Jurkat, Clone E6-1 (cell line): ENCODE measurements at places on chromosomes 1 and 21.

GRCh38 chr1:211353562-211354212 is 27.1 kb downstream of the TRAF5 start:
- DNase-seq: peak; percentile 52

DNA sequence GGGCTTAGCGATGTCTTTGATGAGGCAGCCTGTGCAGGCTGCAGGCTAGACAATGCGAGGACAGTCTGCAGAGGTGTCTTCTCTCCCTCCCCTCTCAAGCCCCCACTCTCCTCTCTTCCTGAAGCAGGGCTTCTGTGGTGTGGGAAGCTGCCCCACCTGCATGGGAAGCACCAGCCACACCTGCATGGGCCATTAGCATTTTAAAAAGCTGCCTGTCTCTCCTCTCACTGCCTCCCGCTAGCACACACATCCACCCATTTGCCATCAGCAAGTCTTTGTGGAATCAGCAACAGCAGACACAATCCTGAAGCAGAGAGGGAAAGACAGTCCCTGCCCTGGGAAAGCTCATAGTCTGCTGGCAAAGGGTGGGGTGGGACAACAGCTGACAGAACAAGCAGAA is 53.1 kb downstream of the NAV1 start:
- DNase-seq: no peak

GRCh38 chr1:94228640-94229375 is 8.6 kb downstream of the ARHGAP29 start:
- no peak for DNase-seq

DNA sequence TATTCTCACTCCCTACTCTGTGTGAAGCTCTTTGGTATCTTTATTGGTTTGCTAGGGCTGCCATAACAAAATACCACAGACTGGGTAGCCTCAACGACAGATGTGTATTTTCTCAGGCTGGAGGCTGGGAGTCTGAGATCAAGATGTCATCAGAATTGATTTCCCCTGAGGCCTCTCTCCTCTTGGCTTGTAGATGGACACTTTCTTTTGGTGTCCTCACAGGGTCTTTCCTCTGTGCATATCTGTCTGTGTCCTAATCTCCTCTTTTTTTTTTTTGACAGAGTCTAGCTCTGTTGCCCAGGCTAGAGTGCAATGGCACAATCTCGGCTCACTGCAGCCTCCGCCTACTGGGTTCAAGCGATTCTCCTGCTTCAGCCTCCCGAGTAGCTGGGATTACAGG is 71.4 kb upstream of the KCNJ6 start:
- no peak for DNase-seq

GRCh38 chr1:201090541-201090940 is 21.7 kb downstream of the CACNA1S start:
- DNase-seq: no peak

GRCh38 chr1:24111996-24112779 is at the start of gene MYOM3:
Gene MYOM3, minus strand, starts transcription at chr1:24112135. Its CDS starts 3,499 bp downstream, at chr1:24108636.
- DNase-seq: peak; percentile 37

- DNase-seq: no peak
Observed at GRCh38 chr1:112262316-112262715, 133.7 kb upstream of the CTTNBP2NL start.

GRCh38 chr1:85394130-85394529 is 70.8 kb downstream of the DDAH1 start:
- no peak for DNase-seq

DNA sequence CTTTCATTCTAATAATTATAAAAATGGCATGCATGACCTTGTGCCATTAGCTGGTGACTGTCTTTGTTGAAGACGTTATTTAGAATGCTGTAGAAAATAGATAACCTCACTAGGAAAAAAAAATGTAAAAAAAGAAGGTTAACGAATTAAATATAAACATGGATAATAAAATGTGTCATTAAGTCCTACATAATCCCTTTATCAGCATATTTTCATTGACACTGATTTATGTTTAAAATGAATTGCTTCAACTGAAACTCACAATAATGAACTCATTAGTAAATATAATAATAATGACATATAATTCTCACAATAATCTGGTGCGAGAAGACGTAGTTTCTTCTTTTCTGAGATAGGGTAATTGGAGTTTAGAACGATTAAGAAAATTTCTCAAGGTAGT is 4.7 kb downstream of the TMPRSS15 start:
- DNase-seq: no peak

GRCh38 chr1:174051956-174052355 is 29.8 kb upstream of the RC3H1 start:
- no peak for DNase-seq

- DNase-seq: no peak
Observed at GRCh38 chr1:180271272-180272255, 41.5 kb downstream of the LHX4 start.

DNA sequence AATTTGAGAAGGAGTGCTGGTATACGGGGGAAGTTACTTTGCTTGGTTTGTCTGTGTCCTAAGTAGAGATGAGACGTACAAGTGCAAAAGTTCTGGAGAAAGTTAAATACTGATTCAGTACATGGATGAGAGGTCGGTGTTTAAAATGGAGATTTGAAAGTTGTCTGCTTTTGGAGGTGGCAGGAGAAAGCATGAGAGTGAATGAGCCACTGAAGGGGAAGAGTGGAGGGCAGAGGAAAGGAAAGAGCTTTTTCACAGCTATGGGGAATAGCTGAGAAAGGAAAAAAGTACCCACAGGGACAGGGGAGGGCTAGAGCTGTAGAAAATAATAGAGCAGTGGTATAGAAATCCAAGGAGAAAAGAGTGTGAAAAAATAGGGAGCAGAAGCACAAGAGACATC is 18.1 kb upstream of the CGN start:
- DNase-seq: no peak

GRCh38 chr21:14120091-14120734 is 90.5 kb downstream of the LIPI start:
- peak; percentile 62 for DNase-seq

GRCh38 chr1:119739150-119739549 is 27.4 kb downstream of the PHGDH start:
- DNase-seq: no peak

DNA sequence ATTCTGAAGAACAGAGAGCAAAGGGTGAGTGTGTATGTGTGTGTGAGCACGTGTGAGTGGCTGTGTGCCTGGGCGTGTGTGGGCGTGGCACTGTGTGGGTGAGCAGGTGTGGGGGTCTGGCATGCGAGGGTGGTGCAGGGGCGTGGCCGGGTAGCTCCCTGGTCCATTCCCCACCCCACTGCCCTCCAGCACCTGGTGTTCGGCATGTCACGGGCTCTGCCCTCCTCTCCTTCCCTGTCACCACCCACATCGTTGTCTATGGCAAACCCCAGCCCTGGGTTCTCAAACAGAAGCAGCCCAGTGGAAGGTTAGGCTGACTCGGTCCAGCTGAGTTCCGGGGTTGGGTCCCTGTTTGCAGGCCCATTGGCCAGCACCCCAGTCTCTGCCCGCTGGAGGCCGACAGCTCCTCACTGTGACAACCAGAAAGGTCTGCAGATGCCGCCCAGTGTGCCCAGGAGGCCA is 39.8 kb downstream of the UBE2G2 start:
- DNase-seq: no peak
